Left colon (tissue), 2 donors: ENCODE measurements at places on chromosomes 13 and 19. TPM values are rescaled to one million over a fixed set of nuclear protein-coding genes. Genes with fewer than 3 reads are reported as not detected.

DNA sequence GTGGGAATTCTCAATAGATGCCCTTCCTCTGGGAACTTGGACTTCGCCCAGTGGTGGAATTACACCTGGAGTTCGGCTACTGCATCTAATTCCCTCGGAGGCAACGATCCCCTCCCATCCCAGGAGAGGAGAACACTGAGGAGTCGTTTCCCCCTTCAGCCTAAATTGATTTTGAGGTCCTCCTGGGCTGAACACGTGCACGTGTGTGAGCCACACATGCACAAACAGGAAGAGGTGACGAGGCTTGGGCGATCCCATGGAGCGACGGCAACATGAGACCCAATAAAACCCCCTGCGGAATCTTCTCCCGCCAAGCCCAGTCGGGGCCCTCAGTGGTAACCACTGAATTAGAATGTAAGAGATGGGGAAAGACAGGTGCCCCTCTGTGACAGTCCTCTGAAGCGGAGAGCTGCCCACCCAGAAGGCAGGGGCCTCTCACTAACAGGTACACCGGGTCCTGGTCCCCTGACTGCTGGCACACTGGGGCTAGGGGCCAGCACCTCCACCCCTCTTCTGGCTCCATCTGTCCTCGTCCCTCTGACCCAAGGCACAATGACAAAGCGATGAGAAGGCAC lies 4.5 kb downstream of the MLLT1 start:
- DNase-seq = no peak

GRCh38 chr13:27797228-27797624 lies 4.9 kb downstream of the GSX1 start:
- DNase-seq = no peak

GRCh38 chr19:58559275-58560006 lies 1.0 kb upstream of the UBE2M start:
- peak; percentile 90 for DNase-seq

GRCh38 chr19:57351867-57352266 lies 796 bp downstream of the ZNF304 start:
- DNase-seq = no peak

SAFB2 gene
- total RNA-seq = 67.3 TPM

WDR88 gene
- not detected for total RNA-seq

FPR1 gene
- total RNA-seq = 1.3 TPM

DNA sequence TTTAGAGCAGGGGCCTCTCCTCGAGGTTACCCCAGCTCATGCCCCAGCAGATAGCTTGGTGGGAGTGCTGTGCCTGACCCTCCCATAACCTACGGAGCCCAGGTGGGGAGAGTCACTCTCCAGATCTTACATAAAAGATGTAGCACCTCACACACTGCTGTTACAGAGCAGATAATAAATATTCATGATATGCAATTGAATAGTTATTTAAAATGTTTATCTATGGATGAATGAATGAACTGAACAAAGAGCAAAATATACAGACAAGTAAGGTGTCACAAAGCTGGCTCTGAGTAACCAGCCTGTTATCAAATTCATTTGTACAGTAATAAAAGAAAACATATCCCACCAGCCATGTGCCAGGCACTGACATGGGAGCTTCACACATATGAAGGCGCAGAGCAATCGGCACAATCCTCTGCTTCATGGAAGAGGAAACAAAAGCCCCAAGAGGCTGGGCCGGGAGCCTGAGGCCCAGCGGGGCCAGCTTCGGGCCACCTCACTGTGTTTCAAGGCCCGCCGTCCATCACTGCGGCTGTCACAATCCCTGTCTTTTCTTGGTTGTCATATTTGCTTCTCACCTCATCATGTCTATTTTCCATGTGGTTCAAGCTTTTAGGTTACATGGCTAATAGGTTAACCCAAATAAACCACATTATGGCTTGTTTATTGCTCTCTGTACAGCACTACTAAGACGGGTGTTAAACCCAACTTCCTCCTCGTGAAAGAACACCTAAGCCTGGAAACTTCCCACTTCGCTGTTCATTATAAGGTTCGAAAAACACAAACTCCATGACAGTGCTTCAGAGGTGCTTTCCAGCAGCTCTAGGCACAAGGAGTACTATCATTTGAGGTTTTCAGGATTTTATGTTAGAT lies 78.4 kb downstream of the IRS2 start:
- DNase-seq = no peak

DNA sequence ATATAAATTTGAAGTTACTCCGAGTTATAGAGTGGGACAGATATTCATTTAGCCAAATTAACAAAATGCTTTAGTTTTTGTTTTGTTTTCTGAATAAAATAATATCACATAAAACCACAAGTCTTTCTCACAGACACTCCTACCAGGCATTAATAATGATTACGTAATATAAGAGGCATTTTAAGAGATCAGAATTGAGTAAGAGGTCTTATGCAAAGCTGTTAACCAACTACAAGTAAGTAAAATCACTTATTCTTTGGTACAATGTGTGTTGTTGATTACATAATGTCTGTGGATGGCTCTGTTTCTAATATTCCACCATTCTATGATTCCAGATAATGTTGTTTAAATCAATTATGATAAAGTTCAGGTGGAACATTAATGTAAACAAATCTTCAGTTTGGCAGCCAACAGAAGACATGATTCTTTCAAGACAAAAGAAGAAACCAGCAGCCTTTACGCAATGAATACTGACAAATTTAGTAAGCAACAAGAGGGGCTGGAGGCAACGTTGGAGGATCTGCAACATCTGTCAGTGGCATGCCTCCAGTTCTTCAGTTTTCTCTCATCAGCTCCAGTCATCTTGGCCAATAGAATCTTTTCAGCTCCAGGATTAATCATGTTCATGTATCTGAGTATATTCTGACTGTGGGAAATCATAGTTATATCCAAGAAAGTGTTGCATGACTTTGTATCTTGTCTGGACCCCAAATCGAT lies 403.8 kb downstream of the SLITRK5 start:
- DNase-seq = no peak

GRCh38 chr19:45376045-45376724 lies 5.8 kb upstream of the ERCC2 start:
- DNase-seq = no peak

PABPC3 gene
- 0.28 TPM for total RNA-seq

- DNase-seq = peak; percentile 63
Measured at GRCh38 chr19:10654610-10655456, 687 bp downstream of the ILF3 start.

- DNase-seq = no peak
Measured at GRCh38 chr13:27851096-27851850, 59.0 kb downstream of the GSX1 start.

DNA sequence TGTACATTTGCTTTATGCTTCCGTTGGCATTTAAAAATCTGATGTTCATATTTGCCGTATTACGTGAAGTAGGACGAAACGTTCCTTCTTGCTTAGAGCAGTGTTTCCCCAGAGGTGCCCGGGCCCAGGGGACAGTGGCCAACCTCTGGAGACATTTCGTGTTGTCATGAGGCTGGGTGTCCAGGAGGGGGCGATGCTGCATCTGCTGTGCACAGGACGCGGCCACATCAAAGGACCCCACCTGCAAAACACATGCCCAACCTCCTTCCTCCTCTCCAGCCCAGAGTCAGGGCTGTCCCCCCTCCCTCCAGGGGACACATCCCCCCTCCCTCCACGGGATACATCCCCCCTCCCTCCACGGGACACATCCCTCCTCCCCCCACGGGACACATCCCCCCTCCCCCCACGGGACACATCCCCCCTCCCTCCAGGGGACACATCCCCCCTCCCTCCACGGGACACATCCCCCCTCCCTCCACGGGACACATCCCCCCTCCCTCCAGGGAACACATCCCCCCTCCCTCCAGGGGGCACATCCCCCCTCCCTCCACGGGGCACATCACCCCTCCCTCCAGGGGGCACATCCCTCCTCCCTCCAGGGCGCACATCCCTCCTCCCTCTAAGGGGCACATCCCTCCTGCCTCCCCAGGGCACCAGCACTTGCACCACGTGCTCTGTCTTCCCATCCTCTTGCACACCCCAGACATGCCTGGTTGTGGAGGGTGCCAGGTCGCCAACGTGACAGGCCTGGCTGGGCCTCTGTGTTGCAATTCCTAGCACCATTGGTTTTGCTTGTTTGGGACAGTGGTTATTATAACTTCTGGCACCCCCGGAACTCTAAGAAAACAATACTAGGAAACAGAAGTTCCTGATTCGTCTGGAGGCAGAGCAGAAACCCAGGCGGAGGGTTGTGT lies 46.7 kb downstream of the GAS6 start:
- DNase-seq = peak; percentile 92

HSH2D gene
- total RNA-seq = 24.3 TPM

- DNase-seq = no peak
Measured at GRCh38 chr19:58356766-58357480, 3.6 kb upstream of the A1BG start.

GRCh38 chr13:113210833-113211232 lies 1.4 kb downstream of the CUL4A start:
- no peak for DNase-seq

GRCh38 chr19:48258350-48258749 lies 2.6 kb upstream of the CARD8 start:
- no peak for DNase-seq

DNA sequence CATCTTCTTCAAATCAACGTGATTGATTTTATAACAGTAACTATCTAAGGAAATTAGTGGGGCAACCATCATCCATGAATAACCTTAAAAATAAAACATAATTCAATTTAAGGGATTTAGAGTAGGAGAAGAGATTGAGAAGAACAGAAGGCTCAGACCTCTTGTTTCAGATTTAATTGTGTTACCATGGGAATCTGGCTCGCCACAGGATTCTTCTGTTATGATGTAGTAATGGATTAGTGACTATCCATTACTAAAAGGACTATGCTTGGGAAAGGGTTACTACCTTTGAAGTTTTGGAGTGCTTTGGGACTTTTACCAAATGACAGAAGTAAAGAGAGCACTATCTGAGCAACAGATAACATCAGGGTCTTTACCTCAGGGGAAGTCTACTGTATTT lies 13.2 kb downstream of the FREM2 start:
- DNase-seq = no peak
